Pancreas (tissue), 10 donors: ENCODE measurements at places on chromosomes 5 and 9. TPM values are rescaled to one million over a fixed set of nuclear protein-coding genes. Genes with fewer than 3 reads are reported as not detected.

PCA3 gene
- total RNA-seq: not detected

PCDHB7 gene
- 0.61 TPM for total RNA-seq

FBXL7 gene
- 0.35 TPM for total RNA-seq

SVEP1 gene
- total RNA-seq: 4.7 TPM

ADGRV1 gene
- total RNA-seq: 5.7 TPM

INSL6 gene
- total RNA-seq: 0.23 TPM

PDCD1LG2 gene
- total RNA-seq: not detected

PCDHGA7 gene
- 2.0 TPM for total RNA-seq

- peak; percentile 71 for DNase-seq
- peak overlapping the region; percentile 53 for H3K4me3 ChIP-seq
- no peaks in the 10 kb centered on the region for H3K36me3 ChIP-seq
Observed at GRCh38 chr5:132497488-132497997, 7.0 kb upstream of the IRF1 start.

- DNase-seq: no peak
- no peaks in the 10 kb centered on the region for H3K36me3 ChIP-seq
- no peaks in the 10 kb centered on the region for H3K27me3 ChIP-seq
- H3K27ac ChIP-seq: no peak overlapping the region
- H3K4me3 ChIP-seq: no peak overlapping the region
Observed at GRCh38 chr5:161546095-161546469, 443 bp downstream of the GABRB2 start.

GRCh38 chr9:4422495-4422894 lies 67.8 kb upstream of the SLC1A1 start:
- DNase-seq: no peak
- no peaks in the 10 kb centered on the region for H3K4me1 ChIP-seq
- no peak overlapping the region for H3K4me3 ChIP-seq
- no peaks in the 10 kb centered on the region for H3K27me3 ChIP-seq
- no peak overlapping the region for H3K27ac ChIP-seq

DNA sequence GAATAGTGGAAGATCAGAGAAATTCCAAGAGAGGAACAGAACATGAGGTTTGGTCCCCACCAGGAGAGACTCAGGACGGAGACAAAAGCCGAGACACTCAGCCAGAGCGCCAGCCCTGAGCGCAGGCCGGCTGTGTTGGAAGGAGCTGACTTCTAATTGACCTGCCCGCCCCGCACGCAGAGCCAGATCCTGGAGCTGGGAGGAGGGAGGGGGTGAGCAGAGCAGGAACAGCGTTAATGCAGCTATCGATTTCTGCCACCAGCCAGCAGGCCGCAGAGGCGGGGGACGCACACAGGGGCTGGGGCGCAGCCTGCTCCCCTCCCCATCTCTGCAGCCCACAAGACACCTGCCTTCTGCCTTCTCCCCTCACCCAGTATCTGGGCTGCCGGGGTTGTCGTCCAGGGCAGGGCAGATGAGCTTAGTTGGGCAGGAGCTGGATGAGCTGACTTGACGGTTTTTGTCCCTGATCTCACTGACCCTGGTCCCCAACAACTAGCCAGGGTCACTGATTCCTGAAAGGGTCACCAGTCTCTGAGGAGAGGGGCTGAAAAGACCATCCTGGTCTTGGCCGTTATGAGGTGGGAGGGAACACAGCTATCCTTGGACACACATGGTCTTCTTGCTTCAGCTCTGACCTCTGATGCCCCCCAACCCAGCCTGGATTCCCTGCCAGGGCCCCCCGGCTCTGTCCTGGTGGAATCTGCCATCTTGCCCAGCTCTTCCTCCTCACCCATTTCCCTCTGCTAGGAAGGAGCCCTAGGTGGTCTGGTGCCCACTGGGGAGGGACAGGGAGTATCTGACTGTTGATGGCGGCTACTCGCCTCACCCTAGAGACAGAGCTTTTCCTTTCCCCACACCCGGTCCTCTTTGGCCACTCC lies 29.8 kb downstream of the CXXC5 start:
- no peaks in the 10 kb centered on the region for H3K27me3 ChIP-seq
- peaks cover 19% of the 10 kb centered on the region for H3K36me3 ChIP-seq
- H3K4me1 ChIP-seq: peaks cover 47% of the 10 kb centered on the region
- H3K4me3 ChIP-seq: no peak overlapping the region

GRCh38 chr5:149151717-149152116 lies 10.4 kb downstream of the ABLIM3 start:
- no peaks in the 10 kb centered on the region for H3K36me3 ChIP-seq
- H3K4me3 ChIP-seq: no peak overlapping the region
- peaks cover 21% of the 10 kb centered on the region for H3K4me1 ChIP-seq
- no peak overlapping the region for H3K27ac ChIP-seq
- DNase-seq: no peak

DNA sequence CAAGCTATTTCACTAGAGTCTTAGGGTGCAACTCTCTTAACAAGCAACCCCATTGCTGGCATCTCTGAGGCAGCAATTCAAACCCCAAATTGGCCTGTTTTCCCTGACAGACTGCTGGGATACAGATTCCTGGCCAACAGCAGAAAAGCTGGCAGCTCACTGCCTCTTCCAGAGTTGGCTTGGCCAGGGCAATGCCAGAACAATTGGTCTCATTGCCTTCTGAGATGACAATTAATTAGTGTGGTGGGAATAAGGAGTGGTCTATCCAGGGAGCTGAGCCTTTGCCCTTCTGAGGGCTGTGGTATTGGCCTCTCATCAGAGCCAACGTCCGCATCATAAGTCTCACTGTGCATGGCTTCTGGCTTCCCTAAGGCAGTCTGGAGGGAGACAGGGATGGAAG lies 183.2 kb downstream of the GNAQ start:
- no peak for DNase-seq
- no peaks in the 10 kb centered on the region for H3K36me3 ChIP-seq
- peaks cover 15% of the 10 kb centered on the region for H3K4me1 ChIP-seq
- no peak overlapping the region for H3K27ac ChIP-seq
- H3K27me3 ChIP-seq: no peaks in the 10 kb centered on the region

- no peaks in the 10 kb centered on the region for H3K4me1 ChIP-seq
- DNase-seq: no peak
- no peaks in the 10 kb centered on the region for H3K36me3 ChIP-seq
- H3K27me3 ChIP-seq: no peaks in the 10 kb centered on the region
Observed at GRCh38 chr9:98831696-98832095, 24.2 kb downstream of the GALNT12 start.

DNA sequence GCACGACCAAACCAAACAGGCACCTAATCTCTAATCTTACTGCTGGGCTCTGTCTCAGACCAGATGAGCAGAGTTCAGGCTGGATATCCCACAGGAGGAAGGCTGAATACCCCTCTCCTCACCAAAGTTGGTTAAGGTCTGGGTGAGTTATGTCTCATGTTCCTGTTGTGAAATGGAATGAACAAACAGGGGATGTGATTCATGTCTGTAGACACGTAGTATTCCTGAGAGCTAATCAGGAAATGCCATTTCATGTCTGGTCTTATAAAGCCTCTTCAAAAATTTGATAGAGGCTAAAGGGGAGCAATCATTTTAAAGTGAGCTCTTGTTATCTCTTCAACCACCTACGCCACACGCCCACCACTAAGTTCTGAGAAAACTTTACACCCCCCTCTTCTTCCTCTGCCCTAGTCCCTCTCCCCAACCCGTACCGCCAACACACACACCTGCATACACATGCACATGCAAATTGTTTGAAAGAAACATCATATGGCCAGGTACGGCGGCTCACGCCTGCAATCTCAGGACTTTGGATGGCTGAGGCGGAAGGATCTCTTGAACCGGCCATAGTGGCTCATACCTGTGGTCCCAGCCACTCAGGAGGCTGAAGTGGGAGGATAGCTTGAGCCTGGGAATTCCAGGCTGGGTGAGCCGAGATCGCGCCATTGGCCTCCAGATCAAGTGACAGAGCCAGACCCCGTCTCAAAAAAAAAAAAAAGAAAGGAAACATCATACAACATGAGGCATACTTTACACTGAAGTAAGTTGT lies 69.8 kb upstream of the RAI14 start:
- H3K27ac ChIP-seq: peak overlapping the region; percentile 40
- H3K27me3 ChIP-seq: no peaks in the 10 kb centered on the region
- no peak overlapping the region for H3K4me3 ChIP-seq
- no peaks in the 10 kb centered on the region for H3K36me3 ChIP-seq

GRCh38 chr5:54115735-54116403 lies 194.5 kb downstream of the ARL15 start:
- no peak overlapping the region for H3K4me3 ChIP-seq
- H3K4me1 ChIP-seq: peaks cover 6% of the 10 kb centered on the region
- no peak for DNase-seq
- no peak overlapping the region for H3K27ac ChIP-seq

- no peaks in the 10 kb centered on the region for H3K36me3 ChIP-seq
- no peak for DNase-seq
- no peak overlapping the region for H3K4me3 ChIP-seq
- H3K27ac ChIP-seq: no peak overlapping the region
- H3K4me1 ChIP-seq: no peaks in the 10 kb centered on the region
Observed at GRCh38 chr5:67432606-67433005, 236.0 kb upstream of the CD180 start.

DNA sequence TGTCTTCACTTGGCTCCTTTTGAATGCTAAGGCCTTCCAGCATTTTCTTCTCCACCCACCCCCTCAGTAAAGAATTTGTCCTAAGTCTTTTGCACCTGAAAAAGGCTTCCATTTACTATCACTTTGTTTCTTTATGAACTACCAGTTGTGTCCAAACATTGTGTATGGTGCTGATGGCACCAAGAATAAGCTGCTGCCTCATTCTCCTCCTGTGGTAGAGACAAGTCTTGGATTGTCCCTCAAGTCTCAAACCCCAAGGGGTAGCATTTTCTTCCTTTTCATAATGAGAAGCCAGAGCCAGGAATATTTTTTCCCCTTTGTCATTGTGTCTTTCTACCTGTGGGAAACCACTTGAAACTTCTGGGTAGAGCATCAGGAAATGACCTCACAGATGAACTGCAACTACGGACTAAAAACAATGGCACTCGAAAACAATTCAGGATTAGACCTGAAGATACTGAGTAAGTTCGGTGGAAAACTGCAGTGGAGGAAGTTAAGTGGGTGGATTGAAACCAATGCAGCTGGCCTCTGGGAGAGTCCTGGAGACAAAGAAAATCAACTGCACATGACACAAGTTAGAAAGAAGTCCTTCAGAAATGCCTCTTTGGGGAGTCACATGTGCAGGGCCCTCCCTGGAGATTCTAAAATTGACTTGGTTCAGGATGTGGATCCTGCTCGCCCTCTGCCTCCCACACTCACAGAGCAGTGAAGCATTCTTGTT lies 80.5 kb downstream of the SH3RF2 start:
- no peak overlapping the region for H3K27ac ChIP-seq
- DNase-seq: no peak
- H3K4me3 ChIP-seq: no peak overlapping the region
- H3K27me3 ChIP-seq: no peaks in the 10 kb centered on the region
- H3K36me3 ChIP-seq: no peaks in the 10 kb centered on the region

DNA sequence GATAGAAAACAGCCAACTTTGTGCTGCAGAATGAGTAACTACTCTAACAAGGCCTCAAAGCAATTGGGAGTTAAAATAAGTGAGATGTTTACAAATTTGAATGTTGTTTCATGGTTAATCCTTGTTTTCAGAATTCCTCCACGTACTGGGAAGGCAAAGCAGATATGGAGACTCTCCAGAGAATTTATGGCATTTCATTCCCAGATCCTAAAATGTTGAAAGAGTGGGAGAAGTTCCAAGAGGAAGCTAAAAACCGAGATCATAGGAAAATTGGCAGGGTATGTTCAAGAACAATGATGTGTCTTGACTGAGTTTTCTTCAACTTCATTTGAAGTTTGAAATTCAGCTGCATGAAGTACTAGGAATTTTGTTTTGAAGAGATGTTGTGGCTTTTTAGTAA lies 16.4 kb downstream of the TARS1 start:
- no peak overlapping the region for H3K27ac ChIP-seq
- no peaks in the 10 kb centered on the region for H3K27me3 ChIP-seq
- no peak overlapping the region for H3K4me3 ChIP-seq
- no peak for DNase-seq
- H3K36me3 ChIP-seq: peaks cover 46% of the 10 kb centered on the region

- H3K27me3 ChIP-seq: no peaks in the 10 kb centered on the region
- no peaks in the 10 kb centered on the region for H3K4me1 ChIP-seq
- no peak overlapping the region for H3K27ac ChIP-seq
Observed at GRCh38 chr9:121861501-121862180, 210.2 kb downstream of the DAB2IP start.

GRCh38 chr9:72656021-72656420 lies 134.6 kb downstream of the TMC1 start:
- DNase-seq: no peak
- no peak overlapping the region for H3K4me3 ChIP-seq
- H3K27me3 ChIP-seq: no peaks in the 10 kb centered on the region
- no peak overlapping the region for H3K27ac ChIP-seq
- no peaks in the 10 kb centered on the region for H3K36me3 ChIP-seq

GRCh38 chr5:58855851-58856739 lies 273.2 kb downstream of the RAB3C start:
- H3K4me1 ChIP-seq: no peaks in the 10 kb centered on the region
- no peak for DNase-seq
- no peak overlapping the region for H3K4me3 ChIP-seq
- H3K27ac ChIP-seq: no peak overlapping the region
- no peaks in the 10 kb centered on the region for H3K27me3 ChIP-seq

DNA sequence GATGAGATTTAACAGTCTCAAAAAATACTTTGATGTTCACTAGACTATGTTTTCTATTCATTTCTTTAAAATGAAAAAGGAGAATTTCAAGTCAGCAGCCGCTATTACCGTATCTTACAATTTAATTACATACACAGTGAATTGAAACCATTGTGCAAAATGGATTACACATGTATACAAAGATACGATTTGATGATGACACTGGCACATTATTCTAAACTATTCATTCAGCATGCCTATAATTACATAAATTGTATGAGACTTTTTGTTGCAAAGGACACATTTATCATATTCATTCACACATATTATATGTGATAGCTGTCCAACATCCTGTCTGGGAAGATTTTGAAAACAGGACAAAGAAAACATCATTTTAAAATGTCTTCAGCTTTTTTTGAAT lies 118.3 kb upstream of the VCAN start:
- no peaks in the 10 kb centered on the region for H3K4me1 ChIP-seq
- H3K36me3 ChIP-seq: no peaks in the 10 kb centered on the region
- H3K4me3 ChIP-seq: no peak overlapping the region
- no peak for DNase-seq
- H3K27me3 ChIP-seq: no peaks in the 10 kb centered on the region
- H3K27ac ChIP-seq: no peak overlapping the region

DNA sequence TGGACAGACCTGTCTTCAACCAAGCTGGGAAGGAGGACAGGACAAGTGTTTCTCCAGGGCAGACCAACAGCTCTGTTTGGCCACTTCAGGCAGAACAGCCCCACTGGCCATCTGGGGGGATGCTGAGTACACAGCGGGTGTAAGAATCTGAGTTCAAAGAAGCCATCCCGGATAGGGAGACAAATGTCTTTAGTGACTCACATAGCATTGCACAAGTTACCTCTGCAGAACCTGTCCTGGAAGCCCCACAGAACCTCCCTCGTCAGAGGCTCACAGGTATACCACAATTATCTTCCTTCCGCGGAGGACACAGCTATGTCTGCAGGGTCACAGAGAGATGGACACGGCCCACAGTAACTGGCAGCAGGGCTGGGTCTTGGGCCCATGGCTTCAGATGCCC lies 2.0 kb downstream of the OR2V2 start:
- H3K36me3 ChIP-seq: no peaks in the 10 kb centered on the region
- H3K27me3 ChIP-seq: no peaks in the 10 kb centered on the region
- no peak overlapping the region for H3K4me3 ChIP-seq
- no peak for DNase-seq
- no peak overlapping the region for H3K27ac ChIP-seq
